Breast epithelium (tissue), 4 donors: ENCODE measurements at places on chromosomes 11 and 22. TPM values are rescaled to one million over a fixed set of nuclear protein-coding genes. Genes with fewer than 3 reads are reported as not detected.

DNA sequence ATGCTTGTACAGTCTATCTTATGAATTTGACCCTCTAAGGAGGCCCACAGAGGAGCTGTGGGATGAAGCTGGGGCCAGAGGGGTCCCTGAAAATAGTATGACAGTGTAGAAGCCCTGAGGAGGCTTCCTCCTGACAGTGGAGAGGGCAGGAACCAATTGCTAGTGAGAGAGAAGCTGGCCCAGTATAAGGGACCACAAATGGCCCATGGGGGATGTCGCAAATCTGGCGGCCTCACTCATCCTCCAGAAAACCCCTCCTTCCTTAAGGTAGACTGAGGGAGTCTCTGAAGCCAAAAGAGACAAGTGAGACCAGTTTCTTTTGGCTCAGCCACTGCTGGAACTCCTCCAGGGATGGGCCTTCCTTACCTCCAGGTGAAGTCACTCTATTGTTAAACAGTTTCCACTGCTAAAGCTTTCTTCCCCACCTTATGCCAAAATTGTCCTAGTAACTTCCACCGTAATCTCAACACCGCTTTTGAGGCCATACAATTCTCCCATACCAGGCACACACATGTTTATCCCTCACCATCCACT lies 17.8 kb upstream of the CASTOR1 start:
- no peaks in the 10 kb centered on the region for H3K27me3 ChIP-seq
- no peaks in the 10 kb centered on the region for H3K36me3 ChIP-seq
- DNase-seq, result peak; percentile 86
- peak overlapping the region; percentile 24 for H3K4me3 ChIP-seq
- peak overlapping the region; percentile 88 for H3K27ac ChIP-seq

- no peak overlapping the region for H3K4me3 ChIP-seq
- H3K4me1 ChIP-seq, result no peaks in the 10 kb centered on the region
These were observed 92.7 kb upstream of the TBCEL start for GRCh38 chr11:120931057-120931779.

The UEVLD gene
- total RNA-seq, result 28.8 TPM

DNA sequence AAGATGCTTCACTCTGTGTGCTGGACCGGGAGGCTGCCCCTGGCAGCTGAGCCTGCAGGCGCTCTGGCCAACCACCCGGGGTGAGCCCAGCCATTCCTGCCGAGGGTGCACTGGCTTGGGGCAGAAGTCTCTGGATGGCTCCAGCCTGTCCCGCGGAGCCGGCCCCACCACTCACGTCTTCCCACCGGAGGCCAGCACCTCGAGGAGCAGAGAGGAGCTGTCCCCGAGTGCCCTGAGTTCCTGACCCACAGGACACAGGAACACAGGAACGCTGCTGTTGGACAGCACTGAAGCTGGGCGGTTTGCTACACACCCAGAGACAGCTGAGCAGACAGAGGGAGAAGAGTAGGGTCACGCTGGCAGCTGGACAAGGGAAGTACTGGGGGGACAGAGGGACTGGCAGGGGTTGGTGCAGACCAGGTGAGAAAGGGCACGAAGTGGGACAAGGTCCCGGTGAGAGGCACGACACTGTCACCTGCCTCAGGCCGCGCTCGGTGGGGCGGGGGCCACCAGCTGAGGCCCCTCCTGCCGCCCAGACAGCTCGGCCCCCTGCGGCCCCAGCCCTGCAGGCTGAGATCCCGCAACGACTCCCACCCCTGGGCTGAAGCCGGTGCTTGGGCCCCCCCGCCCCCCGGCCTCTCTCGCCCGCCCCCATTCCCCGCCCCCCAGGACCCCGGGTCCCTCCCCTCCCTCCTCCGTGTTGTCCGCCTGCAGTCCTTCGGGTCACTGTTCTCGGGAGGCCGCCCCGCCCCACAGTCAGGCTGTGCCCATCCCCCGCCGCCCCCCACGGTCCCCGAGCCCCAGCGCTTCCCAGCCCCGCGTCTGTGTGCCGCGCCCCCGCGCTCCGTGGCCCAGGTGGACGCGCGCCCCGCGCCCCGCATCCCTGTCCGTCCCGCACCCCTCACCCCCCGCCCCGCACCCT lies 624 bp upstream of the B4GALNT4 start:
- peaks cover 4% of the 10 kb centered on the region for H3K4me1 ChIP-seq
- H3K27me3 ChIP-seq, result peaks cover 32% of the 10 kb centered on the region
- H3K36me3 ChIP-seq, result no peaks in the 10 kb centered on the region
- no peak for DNase-seq
- peak overlapping the region; percentile 68 for H3K4me3 ChIP-seq
- no peak overlapping the region for H3K27ac ChIP-seq

GRCh38 chr11:23897453-23898286 lies 599.2 kb upstream of the LUZP2 start:
- H3K27ac ChIP-seq, result no peak overlapping the region
- no peaks in the 10 kb centered on the region for H3K4me1 ChIP-seq
- no peaks in the 10 kb centered on the region for H3K36me3 ChIP-seq
- H3K27me3 ChIP-seq, result no peaks in the 10 kb centered on the region
- no peak for DNase-seq

GRCh38 chr11:75421035-75421602 lies 11.9 kb downstream of the KLHL35 start:
- no peaks in the 10 kb centered on the region for H3K4me1 ChIP-seq
- H3K27me3 ChIP-seq, result no peaks in the 10 kb centered on the region
- peak overlapping the region; percentile 8 for H3K27ac ChIP-seq
- DNase-seq, result no peak
- no peaks in the 10 kb centered on the region for H3K36me3 ChIP-seq
- no peak overlapping the region for H3K4me3 ChIP-seq

DNA sequence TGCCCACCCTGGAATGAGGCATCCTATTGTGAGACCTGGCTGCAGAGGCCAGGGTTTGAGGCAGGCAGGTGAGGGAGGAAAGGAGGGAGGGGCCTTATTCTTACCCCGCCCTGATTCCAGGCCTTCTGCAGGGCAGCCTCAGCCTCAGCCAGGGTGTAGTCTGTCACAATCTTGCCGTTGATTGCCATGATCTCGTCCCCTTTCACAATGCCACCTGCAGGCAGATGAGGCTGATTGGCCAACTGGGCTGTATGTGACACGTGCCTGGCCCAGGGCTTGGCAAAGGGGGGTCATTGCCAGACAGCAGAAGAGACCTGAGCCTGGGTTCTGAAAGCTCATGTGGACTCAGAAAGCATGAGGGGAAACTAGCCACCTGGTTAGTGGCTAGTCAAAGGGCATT lies 21.4 kb upstream of the ABCC8 start:
- DNase-seq, result no peak
- H3K4me1 ChIP-seq, result no peaks in the 10 kb centered on the region
- no peak overlapping the region for H3K4me3 ChIP-seq
- no peaks in the 10 kb centered on the region for H3K36me3 ChIP-seq

The HEPN1 gene
- total RNA-seq, result not detected

The IGF2 gene
- total RNA-seq, result 13.6 TPM

DNA sequence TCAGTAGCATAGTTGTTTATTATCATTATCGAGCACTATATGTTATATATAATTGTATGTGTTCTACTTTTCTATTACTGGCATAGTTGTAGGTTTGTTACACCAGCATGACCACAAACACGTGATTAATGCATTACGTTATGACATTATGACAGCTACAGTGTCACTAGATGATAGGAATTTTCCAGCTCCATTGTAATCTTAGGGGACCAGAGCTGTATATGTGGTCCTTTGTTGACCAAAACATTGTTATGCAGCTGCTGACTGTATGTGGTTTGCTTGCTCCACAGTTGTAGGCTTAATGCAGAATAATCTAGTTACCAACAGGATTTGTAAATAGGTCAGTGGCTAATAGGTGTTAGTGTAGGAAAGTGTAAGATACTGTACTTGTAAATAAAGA lies 66.1 kb downstream of the HSD17B12 start:
- no peaks in the 10 kb centered on the region for H3K27me3 ChIP-seq
- no peak overlapping the region for H3K27ac ChIP-seq
- H3K4me3 ChIP-seq, result no peak overlapping the region
- H3K36me3 ChIP-seq, result no peaks in the 10 kb centered on the region
- no peak for DNase-seq
- no peaks in the 10 kb centered on the region for H3K4me1 ChIP-seq

DNA sequence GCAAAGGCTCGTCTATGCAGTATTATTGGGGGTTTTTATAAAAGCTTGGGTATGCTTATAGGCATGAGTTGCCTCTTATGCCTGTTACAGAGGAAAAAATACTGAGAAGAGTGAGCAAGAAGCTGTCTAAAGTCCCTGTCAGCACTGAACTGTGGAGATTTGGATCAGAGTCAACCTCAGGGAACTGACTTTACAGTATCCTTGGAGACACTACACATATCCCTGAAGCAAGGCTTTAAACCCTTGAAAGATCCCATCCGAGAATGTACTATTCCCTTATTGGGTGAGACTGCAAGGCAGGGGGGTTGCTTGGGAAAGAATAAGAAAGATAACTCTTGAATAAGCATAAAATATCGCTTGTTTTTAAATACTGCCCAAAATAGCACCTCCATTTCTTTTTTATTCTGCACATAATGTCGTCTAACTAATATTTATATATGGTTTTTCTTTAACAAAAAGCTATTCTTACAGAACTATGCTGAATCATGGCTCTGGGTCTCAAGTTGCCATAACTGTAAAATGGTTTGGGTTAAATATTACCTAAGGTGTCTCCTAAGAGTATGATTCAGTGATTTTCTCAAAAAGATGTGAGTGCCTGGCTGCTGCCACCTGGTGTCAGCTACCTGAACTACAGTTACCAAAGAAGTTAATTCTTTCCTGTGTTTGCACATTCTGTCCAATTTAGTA lies 1062.8 kb downstream of the DLG2 start:
- DNase-seq, result no peak
- no peaks in the 10 kb centered on the region for H3K27me3 ChIP-seq
- H3K4me1 ChIP-seq, result no peaks in the 10 kb centered on the region
- no peak overlapping the region for H3K4me3 ChIP-seq

The GRM5 gene
- total RNA-seq, result not detected

The KCNJ1 gene
- not detected for total RNA-seq

DNA sequence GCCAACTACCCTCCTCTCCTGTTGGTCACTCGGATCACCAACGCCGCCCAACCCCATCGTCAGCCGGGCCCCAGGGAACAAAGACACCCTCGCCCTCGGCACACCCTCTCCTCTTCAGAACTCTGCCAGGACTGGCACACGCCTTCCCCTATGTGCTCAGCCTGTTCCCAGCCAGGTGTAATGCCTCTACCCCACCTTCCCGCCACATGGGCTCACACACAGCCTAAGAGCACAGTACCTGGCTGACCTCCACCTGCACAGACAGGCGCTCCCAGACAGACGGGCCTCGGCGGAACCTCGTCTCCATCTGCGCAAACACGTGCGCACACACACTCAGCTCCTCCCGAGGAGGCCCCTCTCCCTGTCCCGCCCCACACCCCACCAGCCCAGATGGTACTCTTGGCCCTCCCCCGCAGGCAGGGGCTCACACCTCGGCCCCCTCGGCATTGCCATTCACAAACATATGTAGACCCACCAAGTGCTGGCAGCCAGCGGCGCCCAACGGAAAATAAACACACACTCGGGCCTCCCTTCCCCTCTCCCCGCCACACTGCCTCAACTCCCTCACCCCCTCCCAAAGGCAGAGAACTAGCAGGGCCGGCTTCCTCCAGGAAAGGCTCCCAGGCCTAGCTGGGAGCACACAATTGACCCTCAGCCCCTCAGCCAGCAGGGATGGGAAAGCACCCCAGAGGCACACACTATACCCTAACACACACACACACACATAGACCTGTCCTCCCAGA lies 8.5 kb downstream of the ELFN2 start:
- H3K27ac ChIP-seq, result no peak overlapping the region
- peaks cover 71% of the 10 kb centered on the region for H3K27me3 ChIP-seq
- DNase-seq, result no peak
- peaks cover 5% of the 10 kb centered on the region for H3K4me1 ChIP-seq
- H3K4me3 ChIP-seq, result no peak overlapping the region

The PARVA gene
- total RNA-seq, result 109 TPM

The DNAJB7 gene
- total RNA-seq, result not detected

DNA sequence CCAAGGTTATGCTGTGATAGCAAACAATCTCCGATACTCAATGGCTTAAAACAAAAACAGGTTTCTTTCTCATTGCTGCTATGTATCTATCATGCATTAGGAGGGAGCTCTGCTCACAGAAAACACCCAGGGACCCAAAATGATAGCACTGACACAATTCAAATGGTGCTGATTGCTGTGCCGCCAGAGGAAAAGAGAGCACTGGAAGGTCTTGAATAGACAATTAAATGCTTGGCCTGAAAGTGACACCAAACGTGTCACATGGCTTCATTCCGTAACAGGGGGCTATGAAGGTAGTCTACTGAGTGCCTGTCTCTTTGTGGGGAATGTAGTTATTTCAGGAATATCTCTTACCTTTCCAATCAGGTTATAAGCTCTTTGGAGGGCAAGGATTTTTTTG lies 94.2 kb downstream of the FAR1 start:
- H3K27me3 ChIP-seq, result no peaks in the 10 kb centered on the region
- no peaks in the 10 kb centered on the region for H3K4me1 ChIP-seq
- DNase-seq, result no peak
- no peak overlapping the region for H3K27ac ChIP-seq
- no peak overlapping the region for H3K4me3 ChIP-seq

- H3K36me3 ChIP-seq, result no peaks in the 10 kb centered on the region
- no peak for DNase-seq
- H3K27ac ChIP-seq, result no peak overlapping the region
- H3K4me3 ChIP-seq, result no peak overlapping the region
- H3K4me1 ChIP-seq, result no peaks in the 10 kb centered on the region
These were observed 137.1 kb upstream of the E2F8 start for GRCh38 chr11:19377881-19378280.

DNA sequence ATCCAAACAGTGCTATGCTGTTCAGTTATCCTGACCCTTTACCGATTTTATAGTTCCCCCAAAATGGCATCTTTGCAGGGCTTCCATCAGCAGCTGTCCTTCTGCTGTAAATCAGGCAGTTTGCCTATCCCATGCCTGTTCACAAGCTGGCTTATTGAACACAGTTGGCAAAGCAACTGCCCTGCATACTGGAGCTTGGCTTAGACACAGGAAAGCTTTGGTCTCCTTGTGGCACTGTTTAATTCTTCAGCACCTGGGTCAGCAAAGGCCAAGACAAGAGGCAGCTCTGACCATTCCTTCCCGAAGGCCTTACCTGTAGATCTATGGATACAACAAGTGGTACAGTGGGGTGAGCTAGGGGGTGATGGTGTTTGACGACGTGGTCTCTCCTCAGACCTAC lies 32.2 kb downstream of the TSPAN18 start:
- no peaks in the 10 kb centered on the region for H3K36me3 ChIP-seq
- no peak for DNase-seq
- no peak overlapping the region for H3K4me3 ChIP-seq
- no peaks in the 10 kb centered on the region for H3K27me3 ChIP-seq

- DNase-seq, result no peak
- H3K27ac ChIP-seq, result no peak overlapping the region
- H3K4me3 ChIP-seq, result no peak overlapping the region
- no peaks in the 10 kb centered on the region for H3K36me3 ChIP-seq
- H3K4me1 ChIP-seq, result no peaks in the 10 kb centered on the region
These were observed 4.5 kb downstream of the SLC22A6 start for GRCh38 chr11:62980133-62980760.

- no peak for DNase-seq
- no peaks in the 10 kb centered on the region for H3K36me3 ChIP-seq
- no peaks in the 10 kb centered on the region for H3K27me3 ChIP-seq
- no peaks in the 10 kb centered on the region for H3K4me1 ChIP-seq
- no peak overlapping the region for H3K4me3 ChIP-seq
These were observed 4.7 kb downstream of the CTSC start for GRCh38 chr11:88332851-88333250.

The RAB3IL1 gene
- 11.7 TPM for total RNA-seq
